Endothelial cell (in vitro differentiated cells): ENCODE measurements at places on chromosomes 5 and 9. TPM values are rescaled to one million over a fixed set of nuclear protein-coding genes. Genes with fewer than 3 reads are reported as not detected.

Gene FGF1
- 0.13 TPM for total RNA-seq

Gene MYMK
- total RNA-seq = not detected

DNA sequence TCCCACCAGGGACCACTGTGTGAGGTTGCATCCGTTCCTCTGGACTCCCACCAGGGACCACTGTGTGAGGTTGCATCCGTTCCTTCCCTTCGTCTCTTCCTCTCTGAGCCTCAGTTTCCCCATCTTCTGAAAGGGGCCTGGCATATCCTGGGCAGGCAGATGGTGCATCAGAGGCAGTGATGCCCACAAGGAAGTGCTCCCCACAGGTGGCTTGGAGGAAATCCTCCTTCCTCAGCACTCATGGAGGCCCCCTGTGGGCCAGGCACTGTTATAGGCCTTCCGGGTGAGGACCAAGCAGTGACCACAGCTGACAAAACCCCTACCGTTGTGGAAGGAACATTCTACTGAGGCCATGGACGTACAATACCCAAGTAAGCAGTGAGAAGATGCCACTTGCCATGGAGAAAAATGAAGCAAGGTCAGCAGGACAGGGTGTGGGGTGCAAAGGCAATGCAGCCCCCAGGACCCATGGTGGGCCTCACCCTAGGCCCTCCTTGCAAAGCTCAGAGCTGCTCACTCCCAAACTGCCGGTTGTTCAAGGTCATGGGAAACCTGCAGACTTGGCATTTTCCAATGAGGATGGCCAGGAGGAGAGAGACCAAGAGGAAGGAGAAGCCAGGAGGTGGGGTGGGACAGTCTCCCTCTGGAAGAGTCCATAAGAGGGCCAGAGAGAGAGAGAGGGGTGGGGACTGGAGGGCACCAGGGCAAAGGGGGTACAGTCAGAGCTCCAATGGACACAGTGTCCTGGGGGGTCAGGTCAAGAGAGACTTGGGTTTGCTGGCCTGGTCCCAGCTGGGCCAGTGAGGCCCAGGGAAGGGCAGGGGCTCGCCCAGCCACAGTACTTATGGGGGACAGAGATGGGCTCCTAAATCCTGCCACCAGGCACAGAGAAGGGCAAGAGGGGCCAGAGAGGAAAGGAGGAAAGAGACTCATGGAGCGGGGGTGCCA is 51.1 kb downstream of the C9orf50 start:
- peak overlapping the region; percentile 87 for H3K4me3 ChIP-seq
- peaks cover 9% of the 10 kb centered on the region for H3K27me3 ChIP-seq
- no peak for DNase-seq
- peaks cover 9% of the 10 kb centered on the region for H3K4me1 ChIP-seq

Gene ZBTB5
- 9.0 TPM for total RNA-seq

DNA sequence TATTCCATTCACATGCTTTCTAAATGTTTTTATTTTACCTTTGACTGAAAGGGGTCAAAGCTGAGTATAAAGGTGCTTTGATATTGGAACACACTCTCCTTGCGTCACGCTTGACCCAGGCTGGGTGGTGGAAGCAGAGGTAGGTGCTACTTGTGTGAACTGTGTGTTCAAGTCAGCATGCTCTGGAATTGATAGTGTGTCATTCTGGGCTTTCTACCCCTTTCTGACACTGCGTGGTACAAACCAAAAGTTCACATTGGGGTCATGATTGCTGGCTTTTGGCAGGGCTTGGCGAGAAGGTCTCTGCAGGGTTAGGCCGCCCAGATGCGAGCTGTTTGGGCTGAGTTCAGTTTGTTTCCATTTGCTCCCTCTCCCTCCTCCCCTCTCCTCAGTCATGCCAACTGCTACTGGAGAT is 131.8 kb downstream of the ADAMTSL1 start:
- DNase-seq = no peak
- peaks cover 25% of the 10 kb centered on the region for H3K4me1 ChIP-seq
- peaks cover 2% of the 10 kb centered on the region for H3K27me3 ChIP-seq
- H3K27ac ChIP-seq = no peak overlapping the region
- peaks cover 3% of the 10 kb centered on the region for H3K36me3 ChIP-seq
- H3K4me3 ChIP-seq = no peak overlapping the region

- DNase-seq = no peak
- H3K4me3 ChIP-seq = no peak overlapping the region
- H3K27ac ChIP-seq = no peak overlapping the region
- H3K4me1 ChIP-seq = peaks cover 48% of the 10 kb centered on the region
These were observed 34.0 kb downstream of the B4GALT1 start for GRCh38 chr9:33133186-33133585.

Gene MLANA
- not detected for total RNA-seq

- no peak overlapping the region for H3K27ac ChIP-seq
- H3K4me1 ChIP-seq = no peaks in the 10 kb centered on the region
- DNase-seq = no peak
- no peaks in the 10 kb centered on the region for H3K36me3 ChIP-seq
These were observed 977.9 kb upstream of the NUDT12 start for GRCh38 chr5:104540448-104540847.

DNA sequence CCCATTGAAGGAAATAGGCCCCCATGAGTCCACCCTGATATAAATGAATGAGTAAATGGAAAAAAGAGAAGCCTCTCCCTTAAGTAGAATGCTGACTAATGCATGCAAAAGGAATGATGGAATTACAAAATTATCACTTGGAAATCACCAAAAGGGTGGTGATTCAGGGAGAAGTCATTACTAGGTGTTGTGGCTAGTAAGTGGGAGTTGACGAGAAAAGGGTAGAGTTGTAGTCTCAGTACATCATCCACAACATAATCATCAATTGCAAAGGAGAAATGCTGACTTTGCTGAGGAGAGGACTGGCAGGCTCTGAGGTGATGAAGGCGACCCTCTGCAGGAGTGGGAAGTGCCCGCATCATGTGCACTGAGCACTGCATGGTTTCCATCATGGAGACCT is 201.5 kb upstream of the S1PR3 start:
- no peaks in the 10 kb centered on the region for H3K36me3 ChIP-seq
- no peak for DNase-seq
- peaks cover 20% of the 10 kb centered on the region for H3K4me1 ChIP-seq
- H3K27me3 ChIP-seq = peaks cover 5% of the 10 kb centered on the region
- no peak overlapping the region for H3K27ac ChIP-seq

Gene TNFSF8
- total RNA-seq = not detected

DNA sequence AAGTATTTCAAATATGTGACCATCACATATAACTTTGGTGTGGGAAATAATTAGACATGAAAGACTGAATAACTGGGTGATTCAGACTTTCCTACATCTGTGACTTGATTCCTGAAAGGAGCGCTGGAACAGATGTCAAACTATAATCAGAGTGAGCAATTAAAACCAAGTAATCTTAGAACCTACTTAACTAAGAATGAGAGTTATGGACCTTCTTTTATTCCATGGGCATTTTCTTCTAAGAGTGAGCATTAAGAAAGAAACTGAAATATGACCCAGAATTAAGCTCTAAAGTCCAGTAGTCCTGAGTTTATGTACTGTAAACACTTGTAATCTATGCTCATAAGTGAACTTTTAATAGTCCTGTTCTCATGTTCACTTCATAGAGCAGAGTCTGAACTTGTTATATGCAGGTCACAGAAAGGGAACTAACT is 68.4 kb downstream of the PAM start:
- no peaks in the 10 kb centered on the region for H3K27me3 ChIP-seq
- H3K4me1 ChIP-seq = no peaks in the 10 kb centered on the region
- no peak for DNase-seq
- H3K36me3 ChIP-seq = no peaks in the 10 kb centered on the region

GRCh38 chr9:19641046-19641445 is 147.8 kb downstream of the SLC24A2 start:
- H3K36me3 ChIP-seq = no peaks in the 10 kb centered on the region
- H3K27ac ChIP-seq = no peak overlapping the region
- H3K27me3 ChIP-seq = no peaks in the 10 kb centered on the region
- H3K4me3 ChIP-seq = no peak overlapping the region

GRCh38 chr9:100661668-100662067 is 83.8 kb downstream of the CAVIN4 start:
- no peak overlapping the region for H3K4me3 ChIP-seq
- no peak for DNase-seq
- H3K4me1 ChIP-seq = peaks cover 4% of the 10 kb centered on the region
- H3K36me3 ChIP-seq = peaks cover 12% of the 10 kb centered on the region

- no peak for DNase-seq
- no peaks in the 10 kb centered on the region for H3K36me3 ChIP-seq
- no peaks in the 10 kb centered on the region for H3K4me1 ChIP-seq
- H3K4me3 ChIP-seq = no peak overlapping the region
- H3K27ac ChIP-seq = no peak overlapping the region
- peaks cover 1% of the 10 kb centered on the region for H3K27me3 ChIP-seq
These were observed 144.1 kb upstream of the SPEF2 start for GRCh38 chr5:35473589-35473988.

DNA sequence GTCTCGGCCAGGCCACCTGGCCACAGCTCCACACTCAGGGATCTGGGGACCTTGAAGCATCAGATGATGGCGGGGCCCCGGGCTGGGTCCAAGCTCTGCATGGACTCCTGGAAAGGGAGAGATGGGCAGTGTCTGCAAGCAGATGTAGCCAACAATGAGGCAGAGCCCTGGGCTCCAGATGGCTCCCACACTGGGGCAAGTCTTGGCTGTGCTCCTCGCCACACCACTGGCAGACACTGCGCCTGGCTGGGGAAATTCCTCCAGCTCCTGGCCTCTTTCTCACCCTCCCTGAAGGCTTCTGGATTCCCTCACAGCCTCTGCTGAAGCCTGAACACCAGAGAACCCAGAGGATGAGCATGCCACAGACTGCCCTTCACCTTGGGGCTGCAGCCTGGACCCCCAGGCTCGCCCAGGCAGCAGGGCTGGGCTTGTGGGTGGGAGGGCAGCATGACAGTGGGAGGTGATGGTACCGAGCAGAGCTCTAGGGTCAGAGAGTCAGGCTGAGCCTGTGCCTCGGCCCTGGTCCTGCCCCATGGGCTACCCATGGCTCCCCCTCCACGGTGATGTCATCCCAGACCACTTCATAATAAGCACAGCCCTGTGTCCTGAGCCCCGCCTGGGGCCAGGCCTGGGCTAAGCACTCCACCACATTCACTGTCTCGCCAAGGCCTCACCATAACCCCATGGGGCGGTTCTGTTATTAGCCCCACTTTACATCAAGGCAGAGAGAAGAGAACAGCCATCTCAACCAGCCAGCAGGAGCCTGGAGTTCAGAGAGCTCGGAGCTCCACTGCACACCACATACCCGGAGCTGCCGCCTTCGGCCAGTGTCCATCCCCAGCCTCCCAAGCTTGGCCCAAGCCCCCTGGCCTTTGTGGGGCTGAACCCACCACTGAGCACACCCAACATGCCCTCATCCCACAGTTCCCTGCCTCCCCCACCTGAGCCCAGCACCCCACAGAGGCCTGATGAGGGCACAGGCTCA is 62.2 kb upstream of the ADAMTS2 start:
- no peaks in the 10 kb centered on the region for H3K4me1 ChIP-seq
- no peak overlapping the region for H3K27ac ChIP-seq
- H3K4me3 ChIP-seq = no peak overlapping the region
- no peak for DNase-seq
